ENCODE measurements at places on chromosomes 7 and 10. TPM values are rescaled to one million over a fixed set of nuclear protein-coding genes. Genes with fewer than 3 reads are reported as not detected.

ARHGAP22 gene
- total RNA-seq, result 3.7 TPM

URGCP gene
- 25.5 TPM for total RNA-seq

EIF3B gene
- 263 TPM for total RNA-seq

TMEM139 gene
- total RNA-seq, result 1.3 TPM

GDF10 gene
- 0.09 TPM for total RNA-seq

ACHE gene
- total RNA-seq, result 2.5 TPM

PTF1A gene
- total RNA-seq, result not detected

SPDYE6 gene
- total RNA-seq, result not detected

CALCR gene
- total RNA-seq, result not detected

FAM131B gene
- 0.49 TPM for total RNA-seq

All from A549 treated with CORT108297 at 1 μM for 4 hours (cell line).